ENCODE measurements at places on chromosomes 6 and 20.

DNA sequence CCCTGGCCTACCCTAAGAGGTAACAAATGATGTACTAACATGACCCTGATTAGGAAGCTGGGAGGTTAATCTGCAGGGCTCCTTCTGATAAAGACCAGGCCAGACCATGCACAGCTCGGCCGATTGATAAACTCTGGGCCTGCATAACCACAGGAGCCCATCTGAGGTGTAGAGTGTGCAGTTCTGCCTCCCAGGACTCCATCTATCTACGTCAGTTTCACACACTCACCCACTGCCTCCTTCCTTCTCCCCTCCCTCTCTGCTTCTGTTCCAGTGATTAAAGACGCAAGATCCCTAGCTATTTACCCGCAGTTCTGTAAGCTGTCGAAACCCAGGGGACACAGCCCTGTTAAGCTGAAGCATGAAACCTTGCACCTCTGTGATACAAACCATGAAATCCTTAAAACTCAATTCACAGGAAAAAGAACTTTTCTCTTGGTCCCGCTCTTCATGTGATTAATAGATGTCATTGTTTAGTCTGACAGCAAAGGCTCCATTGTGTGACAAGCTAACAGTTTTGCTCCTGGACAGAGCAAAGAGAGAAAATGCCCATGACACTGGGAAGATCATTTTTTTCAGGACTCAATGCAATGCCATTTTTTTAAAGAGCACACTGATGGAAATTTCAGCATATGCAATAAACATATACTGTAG is 470.6 kb downstream of the MAFB start:
- no peak for DNase-seq

- no peak for DNase-seq
Measured at GRCh38 chr20:20202768-20203167, 150.4 kb downstream of the CFAP61 start.

DNA sequence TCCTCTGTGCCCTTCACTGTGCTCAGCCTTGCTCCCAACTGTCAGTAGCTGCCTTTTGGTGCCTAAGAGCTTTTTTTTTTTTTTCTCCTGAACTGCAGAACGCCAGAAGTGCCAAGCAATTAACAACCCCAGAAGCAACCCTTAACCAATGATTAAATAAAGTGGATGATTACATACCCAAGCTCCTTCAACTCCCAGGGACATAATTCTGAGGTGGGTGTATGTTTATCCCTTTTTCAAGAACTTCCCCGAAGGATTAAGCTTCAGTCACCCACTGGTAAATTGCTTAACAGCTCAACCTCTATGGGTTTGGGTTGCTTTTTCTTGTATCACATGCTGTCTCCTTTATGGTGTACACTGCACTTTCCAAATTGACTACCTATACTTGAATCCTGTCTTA is 41.1 kb downstream of the KLHL31 start:
- DNase-seq: no peak

- no peak for DNase-seq
Measured at GRCh38 chr6:38209371-38210260, 390.1 kb downstream of the ZFAND3 start.

GRCh38 chr6:143323729-143324470 is 126.6 kb downstream of the ADAT2 start:
- DNase-seq: no peak

GRCh38 chr6:117574198-117574597 is 28.1 kb downstream of the GOPC start:
- DNase-seq: no peak

- DNase-seq: no peak
Measured at GRCh38 chr6:139642346-139642745, 267.9 kb upstream of the CITED2 start.

DNA sequence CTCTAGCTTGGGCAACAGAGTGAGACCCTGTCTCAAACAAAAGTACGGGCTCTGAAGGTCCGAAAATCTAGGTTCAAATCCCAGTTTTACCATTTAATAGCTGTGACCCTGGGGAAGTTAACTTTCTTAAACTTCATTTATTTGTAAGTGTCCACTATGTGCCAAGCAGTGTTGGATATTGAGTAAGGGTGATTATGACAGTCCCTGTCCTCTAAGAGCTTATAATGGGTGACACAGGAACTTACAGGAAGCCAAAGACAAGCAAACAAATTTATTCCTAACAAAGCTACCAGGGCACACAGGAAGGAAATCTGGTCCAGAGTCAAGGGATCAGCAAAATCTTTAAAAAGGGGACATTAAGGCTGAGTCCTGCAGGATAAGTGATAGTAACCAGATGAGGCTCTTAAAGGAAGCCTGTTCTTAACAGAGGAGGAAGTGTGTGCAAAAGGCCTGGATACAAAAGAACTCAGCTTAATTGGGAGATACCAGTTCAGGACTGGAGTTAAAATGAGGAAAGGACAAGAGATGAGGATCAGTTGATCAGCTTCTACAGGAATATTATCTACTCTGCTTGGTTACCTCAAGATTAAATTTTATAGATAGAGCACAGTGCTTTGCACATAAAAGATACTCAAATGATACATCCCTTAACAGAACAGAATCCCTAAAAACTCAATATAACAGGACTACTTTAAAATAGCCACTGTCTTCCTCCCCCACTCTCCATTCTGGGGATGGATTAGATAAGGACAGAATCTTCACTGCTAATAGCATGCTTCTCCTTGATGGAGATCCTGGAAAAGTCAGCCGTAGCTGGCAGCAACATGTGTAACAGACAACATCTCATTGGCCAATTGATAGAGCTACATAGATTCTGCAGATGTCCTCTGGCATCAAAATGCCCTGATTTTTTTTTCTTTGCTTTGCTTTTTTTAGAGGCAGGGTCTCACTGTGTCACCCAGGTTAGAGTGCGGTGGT is 6.1 kb downstream of the SNX3 start:
- DNase-seq: no peak

DNA sequence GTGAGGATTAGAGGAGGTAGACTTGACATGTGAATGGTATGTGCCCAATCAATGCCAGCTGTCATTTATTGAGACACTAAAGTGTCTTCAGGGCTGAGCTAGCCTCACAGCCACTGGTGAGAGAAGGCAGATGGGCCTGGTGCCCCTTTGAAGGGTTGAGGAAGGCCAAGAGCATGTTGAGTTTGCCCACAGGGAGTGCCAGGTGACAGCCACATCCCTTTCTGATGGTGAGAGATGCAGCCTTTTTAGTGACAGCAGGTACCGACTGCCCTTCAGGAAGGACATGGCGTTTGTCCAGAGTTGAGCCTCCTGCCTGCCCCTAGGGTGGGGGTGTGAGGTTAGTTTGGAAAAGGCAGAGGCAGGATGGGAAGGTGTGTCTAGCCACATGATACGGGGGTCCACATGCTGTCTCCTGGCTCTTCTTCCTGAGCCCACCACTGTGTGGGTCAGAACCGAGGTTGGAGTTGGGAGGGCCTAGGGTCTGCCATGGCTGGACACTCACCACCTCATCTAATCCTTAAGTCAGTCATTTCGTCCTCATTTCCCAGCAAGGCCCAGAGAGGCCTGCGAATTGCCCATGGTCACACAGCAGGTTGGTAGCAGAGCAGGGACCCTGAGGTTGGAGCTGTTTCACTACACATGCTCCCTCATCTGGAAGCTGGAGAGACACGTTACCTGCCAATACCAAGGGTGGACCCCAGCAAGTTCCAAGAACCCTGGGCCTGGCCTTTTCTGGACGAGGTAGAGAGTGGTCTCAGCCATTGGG is 32.5 kb downstream of the SPDEF start:
- no peak for DNase-seq

GRCh38 chr6:134041093-134041492 is 11.3 kb downstream of the SLC2A12 start:
- no peak for DNase-seq

- DNase-seq: no peak
Measured at GRCh38 chr6:149425224-149425623, 25.2 kb downstream of the SUMO4 start.

DNA sequence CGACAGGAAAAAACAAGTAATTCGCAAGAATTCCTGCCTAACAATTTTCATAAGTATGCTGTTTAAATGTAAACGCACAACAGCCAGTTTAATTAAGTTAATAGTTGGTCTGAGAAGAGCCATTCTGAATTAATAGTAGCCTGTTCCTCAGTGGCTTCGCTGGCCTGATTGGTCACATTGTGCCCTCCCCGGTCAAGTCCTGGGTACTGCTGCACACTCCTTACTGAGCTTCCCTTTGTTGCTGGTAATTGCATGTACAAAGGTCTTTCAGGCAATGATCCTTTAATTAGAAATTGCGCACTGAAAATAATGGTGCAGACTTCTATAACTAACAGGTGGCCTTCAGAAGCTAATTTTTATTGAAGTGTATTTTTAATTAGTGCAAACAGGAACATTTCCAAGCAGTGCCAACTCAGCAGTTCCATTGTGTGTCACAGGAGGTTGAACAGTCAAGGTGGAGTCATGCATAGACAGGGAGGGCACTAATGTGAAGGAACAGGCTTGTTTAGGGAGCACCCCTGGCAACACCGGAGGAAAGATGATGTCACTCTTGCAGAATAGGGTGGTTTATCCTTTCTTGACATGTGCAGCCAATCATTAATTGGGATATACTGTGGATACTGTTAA is 92.6 kb upstream of the SLC22A23 start:
- DNase-seq: no peak

GRCh38 chr20:19110881-19111460 is 101.5 kb upstream of the SLC24A3 start:
- DNase-seq: no peak

DNA sequence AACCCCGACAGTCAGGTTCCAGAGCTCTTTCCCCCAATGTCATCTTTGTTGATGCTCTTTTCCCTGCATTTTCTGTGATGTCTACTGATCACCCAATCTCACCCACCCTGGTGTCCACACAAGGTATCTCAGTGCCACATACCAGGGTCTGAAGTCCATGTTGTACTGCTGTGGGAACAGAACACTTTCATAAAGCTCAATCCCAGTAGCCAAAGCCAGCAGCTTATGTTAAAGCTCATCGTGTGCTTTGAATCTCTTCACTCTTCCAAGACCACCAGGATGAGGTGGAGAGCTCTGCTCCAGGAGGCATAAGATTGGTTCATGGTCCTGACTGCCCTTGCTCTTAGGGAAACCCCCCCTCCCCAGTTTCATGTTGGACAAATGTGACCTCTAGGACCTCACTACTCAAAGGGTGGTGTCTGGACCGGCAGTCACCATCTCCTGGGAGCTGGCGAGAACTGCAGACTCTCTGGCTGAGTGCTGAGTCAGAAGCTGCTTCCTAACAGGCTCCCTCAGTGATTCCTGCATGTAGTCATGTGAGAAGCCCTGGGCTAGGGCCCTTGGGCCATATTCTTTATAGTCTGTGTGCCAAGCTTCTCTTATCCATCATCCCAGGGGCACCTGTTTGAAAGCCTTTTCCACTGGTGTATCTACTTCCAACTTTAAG is 13.4 kb upstream of the CPNE5 start:
- DNase-seq: no peak

GRCh38 chr6:97865612-97866011 is 582.6 kb upstream of the MMS22L start:
- no peak for DNase-seq

GRCh38 chr20:23179766-23180403 is 93.8 kb upstream of the CD93 start:
- no peak for DNase-seq

GRCh38 chr6:73769976-73770375 is 74.0 kb downstream of the CD109 start:
- DNase-seq: no peak

DNA sequence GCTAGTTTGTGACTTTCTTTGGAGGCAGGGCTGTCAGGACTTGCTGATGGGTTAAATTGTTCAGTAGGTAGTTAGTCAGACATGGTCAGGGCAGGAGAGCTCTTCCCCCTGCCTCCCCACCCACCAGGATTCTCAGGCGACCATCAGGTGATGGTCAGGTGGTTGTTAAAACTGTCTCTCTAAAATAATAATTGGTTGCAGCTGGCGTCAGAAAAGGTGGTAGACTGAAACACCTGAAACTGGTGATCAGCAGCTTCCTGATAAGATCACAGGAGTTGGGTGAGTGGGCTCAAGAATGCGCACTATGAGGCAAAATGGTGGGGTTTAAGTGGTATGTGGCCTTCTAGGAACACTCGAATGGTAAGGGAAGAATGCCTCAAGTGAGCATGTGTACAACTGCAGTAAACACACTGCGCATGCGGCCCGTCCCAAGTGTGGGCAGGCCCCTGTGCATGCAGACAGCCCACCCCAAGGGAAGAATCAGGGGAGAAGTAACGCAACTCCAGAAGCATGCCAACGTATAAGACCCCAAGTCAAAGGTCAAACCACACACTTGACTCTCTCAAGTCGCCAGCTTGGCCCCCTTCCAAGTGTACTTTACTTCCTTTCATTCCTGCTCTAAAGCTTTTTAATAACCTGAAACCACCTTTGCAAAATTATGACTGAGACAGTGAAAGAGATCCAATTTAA is 7.9 kb upstream of the BLCAP start:
- no peak for DNase-seq

- no peak for DNase-seq
Measured at GRCh38 chr6:28446818-28447511, 3.7 kb upstream of the ZSCAN23 start.

- no peak for DNase-seq
Measured at GRCh38 chr20:60050193-60050947, 92.1 kb downstream of the CDH26 start.

- DNase-seq: no peak
Measured at GRCh38 chr6:125008957-125009356, 46.7 kb downstream of the RNF217 start.

DNA sequence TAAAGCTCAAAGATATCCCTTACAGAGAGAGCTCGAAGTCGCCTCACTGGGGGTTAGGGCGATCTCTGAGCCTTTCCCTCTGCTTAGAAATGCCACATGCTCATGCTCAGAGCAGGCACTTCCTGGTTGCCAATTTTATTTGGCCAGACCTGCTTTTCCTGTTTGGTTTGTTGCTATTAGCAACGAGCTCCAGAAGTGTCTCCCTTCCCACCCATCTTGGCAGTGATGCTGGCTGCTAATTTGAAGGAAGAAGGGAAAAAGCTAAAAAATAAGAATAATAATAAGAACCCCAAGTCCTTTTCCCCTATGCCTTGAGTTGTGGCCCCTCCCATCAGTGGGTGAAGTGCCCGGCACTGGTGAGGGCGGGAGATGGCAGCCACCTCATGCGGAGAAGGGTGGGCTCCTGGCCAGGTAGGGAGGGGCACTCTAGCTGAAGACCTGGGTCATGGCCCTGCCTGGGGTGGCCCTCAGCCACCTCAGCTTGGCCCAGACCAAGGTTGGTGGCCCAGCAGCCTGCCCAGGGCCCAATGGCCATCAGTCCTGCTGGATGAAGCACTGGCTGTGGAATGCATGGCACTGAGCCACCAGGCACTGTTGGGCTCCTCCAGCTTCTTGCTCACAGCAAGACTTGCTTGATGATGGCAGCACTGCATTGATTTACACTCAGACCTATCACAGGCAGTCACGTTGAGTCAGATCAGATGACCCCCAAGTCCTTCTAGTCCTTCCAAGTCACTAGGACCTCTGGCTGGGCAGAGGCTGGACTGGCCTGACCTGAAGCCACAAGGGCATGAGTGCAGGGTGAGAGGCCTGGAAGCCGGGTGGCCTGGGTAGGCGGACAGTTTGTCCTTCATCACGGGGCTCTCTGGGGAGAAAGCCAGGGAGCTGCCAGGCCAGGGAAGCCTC is 79.0 kb downstream of the SYNJ2 start:
- no peak for DNase-seq

Measured in bone marrow (tissue), 2 donors.